ENCODE measurements at places on chromosomes 12 and 14.
A peak's percentile ranks its signal among the peaks of the same experiment; 100 is the strongest.

- DNase-seq: no peak
Measured at GRCh38 chr14:93737634-93738033, 50.7 kb downstream of the PRIMA1 start.

DNA sequence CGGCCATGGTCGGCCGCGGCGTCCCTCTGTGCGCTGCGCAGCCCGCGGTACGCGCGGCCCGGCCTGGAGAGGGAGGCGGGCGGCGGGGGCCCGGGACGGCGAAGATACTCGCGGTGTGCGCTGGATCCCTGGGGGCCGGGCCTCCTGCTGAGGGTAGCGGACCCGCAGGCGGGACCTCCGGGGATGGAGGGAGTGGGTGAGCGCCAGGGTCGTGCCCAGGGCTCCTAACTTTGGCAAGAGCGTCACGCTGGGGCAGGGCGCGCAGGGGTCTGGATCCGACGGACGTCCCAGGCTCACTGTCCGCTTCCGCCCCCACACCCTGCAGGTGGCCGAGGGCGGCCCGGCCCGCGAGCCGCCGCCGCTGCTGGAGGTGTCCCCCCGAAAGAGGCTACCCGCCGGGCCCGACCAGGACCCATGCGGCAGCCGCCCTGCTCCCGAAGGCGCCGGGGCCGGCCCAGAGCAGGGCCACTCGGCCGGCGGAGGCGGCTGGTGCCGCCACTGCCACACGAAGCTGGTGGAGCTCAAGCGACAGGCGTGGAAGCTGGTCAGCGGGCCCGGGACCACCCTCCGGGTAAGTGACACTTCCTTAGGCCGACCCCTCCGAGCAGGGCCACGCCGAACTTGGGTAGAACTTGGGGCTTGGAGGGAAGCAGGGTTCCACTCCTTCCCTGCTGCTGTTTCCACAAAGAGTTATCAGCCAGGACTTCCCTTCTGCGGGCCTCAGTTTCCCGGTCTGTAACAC is 502 bp downstream of the KIF26A start:
- DNase-seq: no peak

- DNase-seq: no peak
Measured at GRCh38 chr12:67816269-67816668, 167.7 kb downstream of the DYRK2 start.

DNA sequence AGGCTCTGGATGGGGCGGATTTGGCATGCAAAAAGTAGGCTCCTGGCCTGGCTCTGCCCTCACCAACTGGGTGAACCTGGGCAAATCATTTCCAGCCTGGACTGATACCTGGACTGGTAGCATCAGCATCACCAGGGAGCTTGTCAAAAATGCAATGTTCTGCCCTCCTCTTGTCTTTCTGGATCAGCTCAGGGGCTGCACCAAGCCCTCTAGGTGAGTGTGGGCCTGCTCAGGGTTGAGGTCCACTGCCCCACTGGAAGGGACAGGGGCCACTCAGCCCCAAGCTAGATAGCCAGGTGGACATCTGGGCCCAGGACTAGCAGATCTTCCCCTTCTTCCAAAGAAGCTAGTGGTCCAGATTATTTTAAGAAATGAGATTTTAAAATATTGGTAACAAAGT is 99.6 kb downstream of the RBM19 start:
- DNase-seq: no peak

DNA sequence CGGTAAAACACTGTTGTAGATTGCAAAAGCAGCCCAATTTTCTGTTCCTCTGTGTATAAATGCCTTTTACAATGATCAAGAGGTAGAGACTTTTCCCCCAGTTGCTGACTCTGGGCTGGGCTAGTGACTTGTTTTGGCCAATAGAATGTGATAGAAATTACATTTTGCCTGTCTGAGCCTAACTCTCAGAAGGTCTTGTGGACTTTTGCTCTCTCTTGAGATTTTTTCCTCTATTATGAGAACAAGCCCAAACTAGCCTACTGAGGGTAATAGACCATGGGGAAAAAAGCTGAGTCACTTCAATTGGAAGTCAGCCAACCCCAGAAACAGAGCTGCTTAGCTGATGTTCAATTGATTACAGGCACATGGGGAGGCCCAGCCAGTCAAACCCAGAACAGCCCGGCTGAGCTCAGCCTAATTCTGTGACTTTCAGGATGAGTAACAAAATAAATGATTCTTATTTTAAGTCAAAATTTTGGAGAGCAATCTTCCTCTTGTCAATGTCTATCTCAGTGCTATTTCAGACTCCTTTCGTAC is 61.4 kb downstream of the MYF5 start:
- peak; percentile 23 for DNase-seq

- no peak for DNase-seq
Measured at GRCh38 chr12:57236925-57237595, 7.5 kb downstream of the SHMT2 start.

GRCh38 chr12:105273601-105274000 is 37.6 kb upstream of the APPL2 start:
- no peak for DNase-seq

DNA sequence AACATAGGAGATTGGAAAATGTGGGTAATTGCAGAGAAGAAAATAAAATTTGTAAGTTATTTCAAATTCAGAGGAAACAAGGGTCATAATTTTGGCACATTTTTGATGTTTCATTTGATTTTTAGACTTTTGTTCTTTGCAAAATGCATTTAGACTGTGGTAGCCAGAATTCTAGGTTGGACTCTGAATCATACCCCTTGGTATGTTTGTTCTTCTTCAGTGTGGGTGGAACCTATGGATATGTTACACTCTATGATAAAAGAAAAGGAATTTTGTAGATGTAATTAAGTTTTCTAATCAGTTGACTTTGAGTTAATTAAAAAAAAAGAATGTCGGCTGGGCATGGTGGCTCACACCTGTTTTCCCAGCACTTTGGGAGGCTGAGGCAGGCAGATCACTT is 827.0 kb downstream of the AACS start:
- DNase-seq: no peak

GRCh38 chr12:79535751-79536150 is 155.0 kb downstream of the PAWR start:
- DNase-seq: no peak

GRCh38 chr12:82682326-82682725 is 4.4 kb upstream of the TMTC2 start:
- DNase-seq: no peak

- DNase-seq: no peak
Measured at GRCh38 chr14:89308232-89308959, 108.6 kb downstream of the FOXN3 start.

DNA sequence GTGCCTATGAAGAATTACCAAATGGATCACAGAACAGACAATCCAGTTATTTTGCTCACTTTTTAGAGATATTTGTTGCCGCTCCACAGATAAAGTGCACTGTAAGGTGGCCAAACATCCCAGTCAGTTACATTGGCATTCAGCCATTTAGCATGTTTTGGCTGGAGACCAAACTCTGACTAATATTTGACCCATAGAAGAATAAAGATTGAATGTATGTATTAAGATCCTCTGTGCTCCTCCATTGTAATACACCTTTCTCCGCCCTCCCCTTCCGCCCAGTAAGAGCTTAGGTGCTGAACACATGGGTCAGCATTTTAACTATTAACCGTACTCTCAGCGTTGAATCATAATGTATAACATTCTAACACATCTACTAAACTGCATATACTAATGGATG is 163.4 kb downstream of the ANO6 start:
- no peak for DNase-seq

DNA sequence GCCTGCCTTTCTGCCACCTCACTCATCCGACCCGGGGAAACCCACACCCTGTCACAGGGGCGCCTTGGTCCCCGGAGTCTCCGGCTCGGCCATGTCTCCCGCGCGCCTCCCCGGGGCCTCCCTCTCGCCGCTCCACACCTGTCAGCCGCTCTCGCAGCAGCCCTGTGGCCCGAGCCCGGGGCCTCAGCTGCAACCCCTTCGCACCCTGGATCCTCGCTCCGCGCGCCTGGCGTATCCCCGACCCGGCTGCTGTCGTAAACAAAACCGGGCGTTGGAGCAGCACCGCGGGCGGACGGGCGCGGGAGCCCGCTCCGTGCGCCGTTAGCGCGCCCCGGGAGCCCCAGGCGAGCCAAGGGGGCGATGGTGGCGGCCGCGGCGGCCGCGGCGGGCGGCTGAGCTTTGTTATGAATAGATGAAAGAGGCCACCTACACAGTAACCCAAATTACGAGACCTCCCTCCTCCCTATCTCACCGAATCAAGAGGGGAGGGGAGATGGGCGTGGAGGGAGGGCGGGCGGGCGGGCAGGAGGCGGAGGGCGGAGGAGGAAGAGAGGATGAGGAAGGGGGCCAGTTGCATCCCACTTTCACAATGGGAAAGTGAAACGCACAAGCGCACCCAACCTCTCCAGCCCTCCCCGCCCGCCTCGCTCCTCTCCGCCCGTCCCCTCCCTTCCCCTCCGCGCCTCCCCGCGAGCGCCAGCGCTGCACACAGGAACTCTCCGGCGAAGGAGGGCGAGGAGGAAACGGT is at the start of gene PLXNC1:
TSS of gene PLXNC1 (plus strand) at position 587 of the 748 bp plus-strand sequence. CDS start 395 bp downstream, outside the sequence.
- DNase-seq: peak; percentile 37

GRCh38 chr14:101464310-101464983 is 96.8 kb upstream of the DIO3 start:
- no peak for DNase-seq

GRCh38 chr14:78752518-78753188 is 582.5 kb downstream of the NRXN3 start:
- DNase-seq: no peak

DNA sequence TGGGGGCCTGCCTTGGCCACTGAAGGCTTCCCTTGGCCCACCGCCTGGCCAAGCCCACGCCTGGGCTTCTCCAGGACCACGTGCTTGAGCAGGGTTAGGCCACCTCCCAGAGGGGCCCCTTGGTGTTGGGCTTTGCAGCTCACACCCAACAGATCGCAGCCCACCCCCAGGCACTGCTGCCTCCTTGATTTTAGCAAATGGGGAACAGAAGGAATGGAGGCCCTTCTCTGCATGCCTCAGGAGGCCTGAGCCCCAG is 23.3 kb downstream of the RAB35 start:
- DNase-seq: no peak

GRCh38 chr12:81222846-81223592 is 145.1 kb downstream of the ACSS3 start:
- no peak for DNase-seq

DNA sequence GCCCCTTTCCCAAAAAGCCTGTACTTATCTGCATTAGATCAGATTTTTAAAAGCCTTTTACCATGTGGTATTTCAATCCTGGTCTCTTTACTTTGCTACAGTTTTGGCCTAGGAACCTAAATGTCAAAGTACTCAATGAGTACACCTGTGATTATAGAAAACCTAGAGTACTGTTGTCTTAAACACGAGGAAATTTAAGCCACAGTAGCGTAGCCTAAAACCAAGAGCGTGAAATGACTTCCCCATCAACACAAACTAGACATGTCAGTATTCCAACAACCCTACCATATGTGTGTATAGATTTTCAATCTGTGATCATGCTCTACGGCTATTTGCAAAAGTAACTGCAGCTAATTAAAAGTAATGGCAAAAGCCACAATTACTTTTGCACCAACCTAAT is 52.7 kb upstream of the OR5AU1 start:
- no peak for DNase-seq

DNA sequence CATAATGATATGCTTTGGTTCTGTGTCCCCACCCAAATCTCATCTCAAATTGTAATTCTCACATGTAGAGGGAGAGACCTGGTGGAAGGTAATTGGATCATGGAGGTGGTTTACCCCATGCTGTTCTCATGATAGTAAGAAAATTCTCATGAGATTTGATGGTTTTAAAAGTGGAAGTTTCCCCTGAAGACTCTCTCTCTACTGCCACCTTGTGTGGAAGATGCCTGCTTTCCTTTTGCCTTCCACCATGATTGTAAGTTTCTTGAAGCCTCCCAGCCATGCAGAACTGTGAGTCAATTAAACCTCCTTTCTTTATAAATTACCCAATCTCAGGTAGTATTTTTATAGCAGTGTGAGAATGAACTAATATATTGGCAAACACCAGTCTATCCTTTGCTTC is 260.4 kb upstream of the PPFIA2 start:
- DNase-seq: no peak

- peak; percentile 61 for DNase-seq
Measured at GRCh38 chr12:52213564-52214420, 19.3 kb upstream of the KRT7 start.

GRCh38 chr12:96474206-96474605 is 15.2 kb upstream of the CFAP54 start:
- DNase-seq: no peak

DNA sequence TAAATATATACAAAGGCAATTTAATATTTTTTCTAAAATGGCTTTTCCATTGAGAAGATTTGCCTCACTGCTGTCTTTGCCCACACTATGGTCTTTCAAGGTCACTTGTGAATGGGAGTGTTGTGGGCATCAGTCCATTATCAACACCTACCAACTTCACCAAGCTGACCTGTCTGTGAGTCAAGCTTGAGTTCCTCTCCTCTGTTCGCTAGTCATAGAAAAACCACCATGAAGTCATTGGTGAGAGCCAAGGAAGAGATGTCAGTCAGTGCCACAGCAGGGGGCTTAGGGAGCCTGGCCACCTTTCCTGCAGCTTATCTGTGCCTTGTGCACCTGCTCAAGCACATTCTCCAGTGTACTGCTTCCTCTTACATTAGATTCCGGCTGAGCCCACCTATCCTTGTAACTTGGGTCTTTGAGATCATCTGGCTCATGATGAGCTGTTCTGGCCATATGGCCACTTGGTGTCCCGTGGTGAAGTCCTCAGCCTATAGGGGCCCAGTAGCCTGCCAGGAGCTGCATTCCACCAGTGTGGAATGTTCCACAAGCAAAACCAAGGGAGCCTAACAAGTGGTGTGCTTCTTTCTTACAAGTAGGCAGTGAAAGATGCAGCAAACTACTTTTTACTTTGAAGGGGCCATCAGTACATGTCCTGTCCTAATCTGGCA is 80.8 kb upstream of the C12orf71 start:
- no peak for DNase-seq

DNA sequence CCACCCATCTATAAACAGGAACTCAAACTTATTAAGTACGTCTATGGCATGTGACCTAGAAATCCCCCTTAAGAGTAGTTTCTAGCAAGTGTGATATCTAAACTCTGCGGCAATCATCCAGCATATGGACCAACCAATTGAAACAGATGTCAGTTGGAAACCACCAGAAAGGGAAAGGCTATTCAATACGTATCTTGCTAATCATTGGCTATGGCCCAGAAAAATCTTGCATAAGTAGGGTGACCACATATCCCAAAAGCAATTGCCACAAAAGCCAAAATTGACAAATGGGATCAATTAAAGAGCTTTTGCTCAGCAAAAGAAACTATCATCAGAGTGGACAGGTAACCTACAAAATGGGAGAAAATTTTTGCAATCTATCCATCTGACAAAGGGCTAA is 24.2 kb downstream of the SYNJ2BP start:
- DNase-seq: no peak

DNA sequence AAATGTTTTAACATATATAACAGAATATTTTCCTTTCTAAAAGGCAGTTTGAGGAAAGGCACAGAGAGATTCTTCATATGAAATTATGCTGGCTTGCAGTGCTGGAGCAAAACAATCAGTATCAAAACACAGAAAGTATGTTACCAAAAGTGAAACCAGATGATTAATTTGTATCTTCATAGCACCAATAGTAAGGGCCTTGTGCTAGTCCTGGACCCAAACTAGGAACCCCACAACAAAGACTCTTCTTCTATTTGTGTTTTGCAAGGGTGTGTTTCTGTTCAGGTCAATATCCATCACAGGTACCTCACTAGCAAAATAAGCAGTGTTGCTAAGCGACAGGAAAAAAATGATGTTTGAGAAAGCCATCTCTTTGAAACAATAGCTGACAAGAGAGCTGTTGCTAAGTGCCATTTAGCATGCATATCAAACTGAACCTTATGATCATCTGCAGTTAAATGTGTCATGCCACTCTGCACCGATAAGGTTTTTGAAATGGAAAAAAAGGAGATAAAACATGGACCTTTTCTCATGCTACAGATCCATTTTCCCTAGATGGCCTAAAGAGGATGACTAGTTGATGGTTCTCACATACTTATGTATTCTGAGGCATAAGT is 196.2 kb upstream of the ALG10 start:
- no peak for DNase-seq

Measured in stimulated activated CD4-positive, alpha-beta T cell treated with anti-CD3 and anti-CD28 coated beads, Interleukin-12 subunit alpha, Interleukin-12 subunit beta, amount 100 ng/mL, for 48 hours (primary cell).